ENCODE measurements at places on chromosomes 2 and 18. TPM values are rescaled to one million over a fixed set of nuclear protein-coding genes. Genes with fewer than 3 reads are reported as not detected.
A peak's percentile ranks its signal among the peaks of the same experiment; 100 is the strongest.

The FAM117B gene
- 6.7 TPM for total RNA-seq

The POTEE gene
- not detected for total RNA-seq

The MC2R gene
- total RNA-seq = not detected

The SPATA3 gene
- not detected for total RNA-seq

The PAX8 gene
- 118 TPM for total RNA-seq

The ABHD1 gene
- total RNA-seq = not detected

The ABCG5 gene
- not detected for total RNA-seq

The DES gene
- 0.55 TPM for total RNA-seq

The TCF23 gene
- not detected for total RNA-seq

DNA sequence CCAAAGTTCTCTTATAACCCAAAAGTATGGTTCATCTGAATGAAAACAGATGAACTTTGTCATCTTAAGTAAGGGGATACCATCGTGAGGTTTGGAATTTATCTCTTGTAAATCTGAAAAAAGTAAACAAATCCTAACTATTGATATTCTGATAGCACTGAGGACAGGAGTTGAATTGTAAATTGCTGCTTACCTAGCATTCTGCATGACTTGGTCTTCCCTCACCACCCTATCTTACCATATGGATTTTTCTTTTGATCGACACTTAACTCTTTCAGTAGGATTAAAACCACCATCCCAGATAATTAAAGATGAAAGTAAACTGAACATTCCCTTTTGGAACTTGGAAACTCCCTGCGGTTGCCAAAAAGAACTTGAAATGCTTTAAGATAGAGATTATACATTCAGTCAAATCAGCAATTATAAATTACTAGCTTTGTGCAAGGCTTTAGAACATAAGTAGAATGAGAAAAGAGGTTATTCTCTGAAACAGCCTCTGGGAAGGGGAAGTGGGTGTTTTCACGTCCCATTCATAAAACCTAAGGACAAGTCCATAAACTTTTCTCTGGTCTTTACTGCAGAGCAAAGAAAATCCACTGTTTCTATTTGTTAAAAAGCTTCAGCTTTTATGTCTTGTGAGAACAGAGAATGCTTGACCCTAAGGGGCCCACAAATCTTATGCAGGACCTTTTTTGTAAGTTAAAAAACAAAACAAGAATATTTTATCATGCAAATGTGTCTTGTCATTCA, 49.7 kb upstream of the ZNF397 start:
- DNase-seq = no peak

DNA sequence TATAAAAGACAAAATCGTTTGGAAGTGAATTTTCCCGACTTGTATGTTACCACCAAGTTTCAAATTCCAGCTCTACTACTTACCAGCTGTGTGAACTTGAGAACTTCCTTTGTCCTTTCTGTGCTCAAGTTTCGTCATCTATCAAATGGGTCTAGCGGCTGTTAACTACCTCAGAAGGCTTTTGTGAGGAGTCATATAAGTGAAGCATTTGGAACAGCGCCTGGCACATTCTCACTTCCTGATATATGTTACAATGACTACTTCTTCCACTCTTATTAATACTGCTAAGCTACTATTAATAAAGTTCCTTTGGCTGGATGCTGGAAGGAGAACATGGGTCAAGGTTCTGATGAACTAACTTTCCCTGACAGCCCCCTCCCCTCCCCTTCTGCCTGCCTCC, 104.5 kb downstream of the MEIS1 start:
- no peak for DNase-seq

DNA sequence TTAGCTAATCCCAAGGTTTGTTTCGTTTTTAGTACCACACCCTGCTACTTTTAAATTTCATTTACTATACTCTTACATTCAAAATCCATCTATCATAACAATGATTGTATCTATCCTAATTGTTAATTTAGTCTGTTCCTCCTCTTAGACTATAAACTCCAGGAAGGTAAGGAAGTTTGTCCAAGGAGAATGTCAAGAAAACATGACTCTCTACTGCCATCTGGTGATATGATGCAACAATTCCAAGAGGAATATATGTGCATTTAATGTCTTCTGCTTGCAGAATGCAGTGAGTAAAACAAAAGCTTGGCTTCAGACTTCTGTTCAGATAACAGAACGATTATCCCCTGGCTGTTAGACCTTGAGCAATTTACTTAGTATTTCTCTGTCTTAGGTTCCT, 1267.1 kb downstream of the LRP1B start:
- DNase-seq = peak; percentile 21

- DNase-seq = no peak
Measured at GRCh38 chr18:12883372-12883683, 709 bp downstream of the PTPN2 start.

DNA sequence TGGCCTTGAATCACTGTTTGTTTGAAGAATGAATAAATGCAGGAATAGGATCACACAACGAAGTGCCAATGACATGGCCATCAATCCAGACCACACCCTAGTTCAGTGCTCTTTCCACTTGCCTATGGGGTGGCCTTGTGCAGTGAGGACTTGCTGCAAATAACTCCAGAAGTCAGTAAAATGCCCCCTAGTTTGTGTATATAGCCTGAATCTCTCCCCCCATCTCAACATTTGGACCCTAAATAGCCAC, 299 bp downstream of the FABP1 start:
- no peak for DNase-seq

DNA sequence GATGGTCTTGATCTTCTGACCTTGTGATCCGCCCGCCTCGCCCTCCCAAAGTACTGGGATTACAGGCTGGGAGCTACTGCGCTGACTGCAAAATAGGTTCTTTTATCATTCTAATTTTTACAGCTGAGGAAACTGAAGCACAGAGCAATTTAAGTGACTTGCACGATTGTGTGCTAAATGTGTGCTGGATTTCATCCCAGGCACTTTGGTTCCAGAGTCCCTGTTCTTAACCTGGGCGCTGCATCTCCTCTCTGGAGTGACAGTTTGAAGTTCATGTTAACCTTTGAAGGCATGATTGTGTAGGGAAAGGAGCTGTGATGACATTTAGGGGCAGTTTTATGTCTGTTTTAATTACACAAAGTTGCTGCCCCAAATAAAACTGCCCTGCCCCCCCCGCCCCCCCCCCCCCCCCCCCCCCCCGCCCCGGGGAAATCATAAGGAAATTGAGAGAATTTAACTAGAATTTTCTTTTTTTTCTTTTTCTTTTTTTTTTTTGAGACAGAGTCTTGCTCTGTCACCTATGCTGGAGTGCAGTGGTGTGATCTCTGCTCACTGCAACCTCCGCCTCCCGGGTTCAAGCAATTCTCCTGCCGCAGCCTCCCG, 5.6 kb downstream of the ACSL3 start:
- no peak for DNase-seq

- no peak for DNase-seq
Measured at GRCh38 chr18:59876310-59876626, 23.5 kb upstream of the PMAIP1 start.

DNA sequence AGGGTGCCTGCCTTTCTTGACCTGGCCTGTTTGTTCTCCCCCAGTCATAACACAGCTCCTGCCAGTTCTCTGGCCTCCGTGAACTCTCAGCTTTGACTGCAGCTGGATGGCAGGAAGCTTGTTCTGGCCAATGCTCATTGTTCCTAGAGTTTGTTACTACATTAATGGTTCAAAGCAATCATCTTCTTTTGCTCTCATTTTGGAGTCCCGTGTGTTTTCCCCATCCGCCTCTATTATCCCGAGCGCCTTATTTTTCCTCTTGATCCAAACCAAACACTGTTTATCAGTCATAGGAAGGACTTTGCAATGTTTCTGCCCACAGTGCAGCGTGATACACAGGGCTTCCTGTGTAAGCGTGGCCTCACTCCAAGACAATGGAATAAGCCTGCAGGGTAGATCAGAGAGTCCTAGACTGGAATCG, 184.3 kb upstream of the APCDD1 start:
- no peak for DNase-seq

- no peak for DNase-seq
Measured at GRCh38 chr2:212015588-212015987, 523.0 kb downstream of the ERBB4 start.

DNA sequence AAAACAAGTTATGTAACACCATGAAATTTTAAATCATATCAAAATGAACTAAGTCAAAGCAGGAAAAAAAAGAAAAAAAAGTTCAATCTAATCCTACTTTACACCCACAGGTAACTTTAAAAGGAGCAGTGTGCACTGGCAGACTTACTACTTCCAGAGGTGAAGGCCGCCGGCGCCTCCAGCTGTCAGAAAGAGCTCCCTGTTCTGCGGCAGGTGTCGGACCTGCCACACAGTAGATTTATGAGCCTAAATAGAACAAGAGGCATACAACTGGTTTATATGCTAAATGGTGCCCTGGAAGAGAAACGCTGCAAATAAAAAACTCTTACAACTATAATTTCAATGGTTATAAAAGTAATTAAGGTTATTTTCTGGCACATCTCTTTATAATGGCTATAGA, 23.1 kb upstream of the PNO1 start:
- DNase-seq = no peak

- no peak for DNase-seq
Measured at GRCh38 chr2:17059458-17059857, 393.8 kb upstream of the CYRIA start.

DNA sequence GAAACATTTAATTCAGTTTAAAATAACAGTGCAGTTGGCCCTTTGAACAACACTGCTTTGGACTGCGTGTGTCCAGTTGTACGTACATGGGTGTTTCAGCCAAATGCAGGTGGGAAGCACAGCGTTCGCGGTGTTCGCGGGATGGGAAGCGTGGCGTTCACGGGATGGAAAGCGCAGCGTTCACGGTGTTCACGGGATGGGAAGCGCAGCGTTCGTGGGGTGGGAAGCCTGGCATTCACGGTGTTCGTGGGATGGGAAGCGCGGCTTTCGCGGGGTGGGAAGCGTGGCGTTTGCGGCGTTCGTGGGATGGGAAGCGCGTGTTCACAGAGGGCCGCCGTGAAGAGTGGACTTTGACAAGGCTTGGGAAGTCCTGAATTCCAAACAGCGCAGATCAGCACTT, 47.6 kb downstream of the CTDP1 start:
- no peak for DNase-seq

DNA sequence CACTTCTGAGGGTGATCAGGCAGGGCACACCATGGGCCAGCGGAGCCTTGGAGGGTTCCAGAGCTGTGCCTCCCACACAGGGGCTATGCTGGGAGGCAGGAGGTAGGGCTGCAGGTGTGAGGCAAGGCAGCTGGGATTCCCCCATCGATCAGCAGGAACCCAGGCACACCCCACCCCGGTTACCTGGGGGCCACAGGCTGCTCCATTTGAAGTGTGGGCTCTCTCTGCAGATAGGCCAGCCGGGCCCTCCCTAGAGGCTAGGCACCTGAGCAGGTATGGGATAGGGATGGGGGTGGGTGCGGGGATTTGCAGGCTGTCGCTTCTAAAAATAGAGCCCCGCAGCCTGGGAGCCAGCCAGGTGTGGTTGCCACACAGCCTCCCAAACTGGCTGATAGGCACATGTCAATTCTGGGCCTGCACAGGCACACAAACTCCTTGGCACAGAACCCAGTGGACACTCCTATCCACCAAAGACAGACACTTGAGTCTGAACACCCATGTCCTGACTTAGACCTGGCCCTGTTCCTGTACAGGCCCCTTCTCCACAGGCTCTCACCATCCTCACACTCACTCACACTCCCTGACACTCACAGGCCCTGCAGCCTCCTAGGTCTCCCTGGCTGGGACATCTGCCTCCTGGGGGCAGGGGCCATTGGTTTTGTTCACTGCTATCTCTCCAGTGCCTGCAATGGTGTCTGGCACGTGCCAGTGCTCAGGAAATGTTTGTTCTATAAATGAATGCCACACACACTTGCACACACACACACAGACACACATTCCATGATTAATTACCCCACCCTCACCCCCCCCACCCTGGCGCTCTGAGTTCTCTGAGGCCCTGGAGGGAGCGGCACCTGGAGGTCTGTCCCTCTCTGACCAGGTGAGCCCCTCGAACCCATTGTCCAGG, 73.4 kb downstream of the ZFP36L2 start:
- no peak for DNase-seq

- no peak for DNase-seq
Measured at GRCh38 chr2:96325884-96326255, 753 bp downstream of the ITPRIPL1 start.

- DNase-seq = no peak
Measured at GRCh38 chr2:128789221-128789620, 470.6 kb upstream of the HS6ST1 start.

DNA sequence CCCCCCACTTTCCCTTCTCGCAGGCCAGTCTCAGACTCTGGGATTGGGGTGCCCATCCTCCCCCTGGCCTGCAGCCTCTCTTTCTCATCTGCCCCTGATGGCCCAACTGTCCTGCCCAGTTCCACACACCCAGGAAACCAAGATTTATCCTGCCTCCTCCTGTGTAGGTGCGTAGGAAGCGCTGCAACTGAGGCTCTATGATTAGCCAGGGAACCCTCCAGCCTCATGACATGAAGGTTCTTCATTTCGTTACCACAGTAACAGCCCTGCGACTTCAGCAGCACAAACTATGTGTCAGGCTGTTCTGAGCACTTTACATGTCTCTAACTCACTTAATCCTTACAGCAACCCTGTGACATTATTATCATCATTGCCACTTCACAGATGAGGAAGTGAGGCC, 305.9 kb downstream of the CELF4 start:
- no peak for DNase-seq

- no peak for DNase-seq
Measured at GRCh38 chr2:239747274-239747673, 277.9 kb downstream of the NDUFA10 start.

- no peak for DNase-seq
Measured at GRCh38 chr2:238897911-238898311, 50.0 kb downstream of the TWIST2 start.
